Glutamatergic neuron (in vitro differentiated cells): ENCODE measurements at places on chromosomes 1 and 21.

DNA sequence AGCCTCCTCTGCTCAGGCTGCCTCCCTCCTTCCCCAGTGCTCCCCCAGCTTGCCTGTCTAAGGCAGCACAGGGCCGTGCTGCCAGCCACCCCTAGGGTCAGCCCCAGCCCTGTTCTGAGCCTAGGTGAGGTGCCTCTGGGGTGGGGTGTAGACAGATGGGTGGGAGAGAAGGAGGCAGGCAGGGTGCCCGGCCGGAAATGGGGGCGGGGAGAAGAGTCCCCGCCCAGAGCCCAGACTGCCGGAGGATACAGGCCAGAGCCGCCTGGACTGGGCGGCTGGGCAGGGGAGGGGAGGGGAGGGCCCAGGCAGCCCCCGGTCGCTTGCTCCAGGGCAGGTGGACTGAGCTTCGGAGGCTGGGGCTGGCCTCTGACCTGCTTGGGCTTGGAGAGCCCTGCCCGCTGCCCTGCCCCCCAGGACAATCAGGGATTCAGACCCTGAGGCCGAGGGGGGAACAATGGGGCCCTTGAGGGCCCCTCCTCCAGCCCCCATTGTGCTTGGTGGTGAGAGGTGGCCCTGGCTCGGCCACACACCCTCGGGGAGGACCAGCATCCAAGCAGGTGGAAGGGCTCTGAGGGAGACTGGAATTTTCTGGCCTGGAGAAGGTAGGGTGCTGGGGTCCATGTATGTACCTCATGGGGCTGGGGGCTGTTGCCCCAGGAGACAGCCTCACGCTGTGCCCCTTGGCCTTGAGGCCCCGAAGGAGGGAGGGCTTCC lies at the start of gene GJC2:
Gene GJC2 (plus strand): TSS at position 525 of the 714 bp plus-strand sequence. CDS start 7,829 bp downstream, outside the sequence.
- DNase-seq: peak; percentile 26

DNA sequence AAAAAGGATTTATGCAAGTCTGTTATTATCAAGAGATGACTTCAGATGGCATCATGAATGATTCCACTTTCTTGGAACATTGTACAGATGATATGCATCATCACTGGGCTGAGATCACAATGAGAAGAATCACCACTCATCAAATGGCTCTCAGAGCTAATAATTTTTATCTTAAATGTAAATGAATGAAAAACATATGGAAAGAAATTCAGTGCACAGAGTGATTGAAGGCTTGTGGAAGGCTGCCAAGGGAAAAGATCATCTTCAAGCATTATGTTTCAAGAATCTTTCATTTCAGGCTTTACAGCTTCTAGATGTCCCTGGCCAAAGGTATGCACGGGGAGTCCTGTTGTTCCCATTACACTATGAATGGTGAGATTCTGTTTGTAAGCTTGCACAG lies 955.7 kb downstream of the TTLL7 start:
- no peak for DNase-seq

DNA sequence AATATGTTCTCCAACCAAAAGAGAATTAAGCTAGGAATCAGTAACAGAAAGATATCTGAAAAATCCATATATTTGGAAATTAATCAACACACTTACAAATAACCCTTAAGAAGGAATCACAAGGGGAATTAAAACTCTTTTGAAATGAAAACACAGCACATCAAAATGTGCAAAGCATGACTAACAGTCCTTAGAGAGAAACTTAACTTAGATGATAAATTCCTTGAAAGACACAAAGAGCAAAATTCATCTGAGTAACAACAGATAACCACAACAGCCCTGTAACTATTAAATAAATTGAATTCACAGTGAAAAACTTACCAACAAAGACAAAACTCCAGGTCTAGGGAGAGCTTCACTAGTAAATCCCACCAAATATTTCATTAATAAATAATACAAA lies 283.8 kb downstream of the SDCCAG8 start:
- no peak for DNase-seq

DNA sequence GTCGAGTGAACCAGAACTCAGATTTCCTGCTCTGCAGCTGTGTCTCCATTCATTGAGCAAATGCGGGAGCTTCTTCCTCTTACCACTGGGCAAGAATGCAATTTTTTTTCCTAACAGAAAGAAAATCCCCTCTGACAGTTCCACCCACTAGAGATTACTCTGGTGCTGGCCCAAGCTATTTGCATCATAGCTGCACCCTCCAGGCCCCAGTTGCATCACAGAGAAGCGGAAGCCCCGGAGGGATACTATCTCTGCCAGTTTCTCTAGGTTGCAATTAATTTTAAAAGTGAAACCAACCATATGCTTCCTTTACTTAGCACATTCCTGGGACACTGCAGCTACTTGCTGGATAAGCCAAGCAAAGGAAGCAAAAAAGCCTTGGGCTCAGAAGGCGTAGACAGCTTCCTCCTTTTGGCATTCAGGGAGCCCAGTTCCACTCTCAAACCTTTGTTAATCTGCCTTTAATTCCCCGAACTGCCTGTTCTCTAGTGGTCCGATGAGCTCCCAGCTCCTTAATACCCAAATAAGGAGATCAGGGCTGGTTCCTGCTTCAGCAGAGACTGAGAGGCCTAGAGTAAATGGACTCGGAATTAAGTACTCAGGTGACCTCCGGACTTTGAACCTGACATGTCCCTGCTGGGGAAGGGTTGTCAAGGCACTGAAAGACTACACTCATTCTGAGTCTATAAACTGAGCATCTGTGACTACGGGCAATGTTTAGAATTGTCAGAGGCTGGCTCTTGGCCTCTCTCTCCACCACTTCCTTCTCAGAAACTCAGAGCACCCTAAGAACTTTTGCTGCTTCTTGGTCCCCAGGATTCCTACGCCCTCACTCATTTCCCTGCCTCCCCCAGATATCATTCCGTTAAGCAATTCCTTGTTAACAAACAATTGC lies 72.5 kb upstream of the TNFSF18 start:
- no peak for DNase-seq

GRCh38 chr1:34713443-34713842 lies 41.4 kb upstream of the GJB5 start:
- no peak for DNase-seq

- DNase-seq: no peak
Observed at GRCh38 chr1:68347415-68347814, 102.3 kb downstream of the RPE65 start.

- DNase-seq: no peak
Observed at GRCh38 chr1:226787071-226787470, 48.0 kb upstream of the ITPKB start.

GRCh38 chr1:49060766-49061165 lies 284.1 kb upstream of the BEND5 start:
- no peak for DNase-seq

- DNase-seq: peak; percentile 62
Observed at GRCh38 chr1:53115403-53116306, 26.8 kb downstream of the SLC1A7 start.

DNA sequence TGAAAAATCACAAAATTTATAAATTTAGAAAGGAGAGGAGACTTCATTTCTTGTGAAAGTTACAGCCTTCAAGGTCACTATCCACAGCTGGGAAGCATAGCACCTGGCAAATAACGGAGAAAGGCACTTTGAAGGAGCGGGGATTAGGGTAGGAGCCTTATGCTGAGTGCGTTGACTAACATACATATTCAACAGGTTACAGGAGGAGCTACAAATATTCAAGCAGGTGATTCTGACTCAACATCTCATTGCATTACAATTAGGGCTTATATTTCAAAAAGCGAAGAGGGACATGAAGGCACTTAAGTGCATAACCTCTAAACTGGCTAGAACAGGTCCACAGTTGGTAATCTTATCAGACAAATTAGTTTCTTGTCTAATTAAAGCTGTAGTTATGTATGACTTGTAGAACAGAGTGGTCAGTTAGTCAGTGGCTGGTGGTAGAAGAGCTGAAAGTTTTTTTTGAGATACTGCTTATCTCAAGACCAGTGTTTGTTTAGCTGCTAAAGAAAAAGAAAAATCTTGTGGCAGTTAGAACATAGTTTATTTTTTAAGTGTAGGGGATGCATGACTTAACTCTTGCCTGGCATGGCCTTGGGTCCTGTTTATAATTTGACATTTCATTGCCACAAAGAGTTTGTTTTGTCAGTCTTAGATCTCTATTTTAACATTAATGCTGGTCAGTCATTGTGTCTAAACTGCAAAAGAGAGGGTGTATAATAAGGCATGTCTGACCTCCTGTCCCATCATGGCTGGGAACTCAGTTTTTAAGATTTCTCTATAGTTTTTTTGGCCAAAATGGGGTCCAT lies 311.5 kb downstream of the DUSP10 start:
- DNase-seq: no peak

GRCh38 chr1:88610687-88611086 lies 73.4 kb upstream of the PKN2 start:
- no peak for DNase-seq

- peak; percentile 81 for DNase-seq
Observed at GRCh38 chr1:159171254-159171687, at the start of gene CADM3. TSS of gene CADM3 (plus strand) at chr1:159171615. CDS start at chr1:159171766, 151 bp downstream.

DNA sequence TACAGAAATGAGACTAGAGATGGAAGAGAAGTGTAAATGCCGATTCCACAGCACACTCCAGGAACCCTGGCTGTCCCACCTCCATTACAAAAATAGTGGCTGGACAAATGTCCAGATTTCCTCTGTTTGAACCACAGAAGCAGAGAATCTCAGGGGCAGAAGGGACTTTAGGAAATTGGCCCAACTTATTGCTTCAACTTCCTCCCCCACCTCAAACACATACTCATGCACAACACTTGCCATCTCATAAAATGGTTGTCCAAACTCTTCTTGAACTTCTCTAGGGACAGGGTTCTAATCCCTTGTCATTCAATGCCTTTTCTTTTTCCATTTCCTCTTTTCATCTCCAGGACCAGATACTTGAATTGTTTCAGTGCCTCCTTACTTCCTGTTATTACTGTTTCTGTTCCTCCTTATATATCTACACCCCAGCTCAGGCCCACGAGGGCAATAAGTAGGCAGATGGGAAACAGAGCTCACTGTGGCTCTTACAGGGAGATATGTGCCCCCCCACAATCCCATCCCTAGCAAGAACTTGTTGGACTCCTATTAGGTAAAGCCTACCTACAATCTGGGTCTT lies 8.5 kb upstream of the B4GALT3 start:
- no peak for DNase-seq

DNA sequence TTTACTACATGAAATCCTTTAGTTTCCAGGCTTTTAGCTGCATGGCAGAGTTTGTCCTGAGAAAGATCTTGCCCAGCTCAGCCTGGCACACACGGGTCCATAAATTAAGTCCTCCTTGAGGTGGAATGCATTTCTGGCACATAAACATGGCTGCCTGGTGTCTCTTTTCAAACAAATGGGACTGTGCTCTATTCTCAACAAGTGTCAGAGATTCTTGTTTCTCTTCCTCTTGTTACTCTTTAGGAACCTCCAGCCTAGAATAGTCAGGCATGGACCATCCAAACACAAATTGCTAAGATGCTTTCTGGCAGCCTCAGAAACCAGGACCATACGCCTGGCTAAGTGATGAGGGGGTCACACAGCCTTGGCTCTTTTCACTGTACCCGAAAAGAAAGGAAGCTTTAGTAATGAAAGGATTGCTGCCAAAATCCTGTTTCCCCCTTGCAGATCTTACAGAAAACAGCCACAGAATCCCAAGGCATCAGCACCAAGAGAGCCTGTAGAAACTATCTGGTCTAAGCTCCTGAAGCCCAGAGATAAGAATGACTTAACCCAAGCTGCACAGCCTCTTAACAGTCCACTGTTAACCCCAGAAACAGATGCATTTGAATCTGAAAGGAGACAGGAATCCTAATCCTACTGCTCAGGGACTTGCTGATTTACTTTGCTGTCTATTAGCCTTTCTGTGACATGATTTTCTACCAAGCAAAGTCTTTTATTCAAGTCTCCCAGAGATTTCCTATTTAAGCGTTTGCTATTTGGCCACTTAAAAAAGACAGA lies 31.9 kb upstream of the NRDC start:
- DNase-seq: no peak

DNA sequence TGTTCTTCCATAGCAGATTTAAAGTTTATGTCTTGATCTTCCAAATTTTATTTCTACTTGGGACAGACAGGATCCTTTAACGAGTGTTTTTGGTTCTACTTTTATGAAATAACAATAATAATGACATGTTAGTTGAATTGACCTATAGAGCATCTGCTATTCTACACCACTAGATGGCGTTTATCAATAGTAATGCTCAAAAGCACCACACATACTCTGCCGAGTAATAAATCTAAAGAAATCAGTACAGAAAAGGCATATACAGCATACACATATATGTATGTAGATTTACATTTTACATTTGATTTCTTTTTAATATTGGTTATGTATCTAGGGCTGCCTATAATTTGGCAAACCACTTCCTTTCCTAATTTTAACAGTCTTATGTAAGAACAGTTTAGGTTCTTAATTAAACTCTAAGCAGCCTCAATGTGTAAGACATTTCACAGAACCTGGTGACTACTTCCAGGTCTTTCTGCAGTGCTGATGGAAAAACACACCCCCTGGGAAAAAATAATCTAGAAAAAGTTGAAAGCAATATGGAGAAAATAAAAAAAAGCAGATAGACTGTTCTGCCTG lies 5.9 kb upstream of the SIPA1L2 start:
- DNase-seq: no peak

DNA sequence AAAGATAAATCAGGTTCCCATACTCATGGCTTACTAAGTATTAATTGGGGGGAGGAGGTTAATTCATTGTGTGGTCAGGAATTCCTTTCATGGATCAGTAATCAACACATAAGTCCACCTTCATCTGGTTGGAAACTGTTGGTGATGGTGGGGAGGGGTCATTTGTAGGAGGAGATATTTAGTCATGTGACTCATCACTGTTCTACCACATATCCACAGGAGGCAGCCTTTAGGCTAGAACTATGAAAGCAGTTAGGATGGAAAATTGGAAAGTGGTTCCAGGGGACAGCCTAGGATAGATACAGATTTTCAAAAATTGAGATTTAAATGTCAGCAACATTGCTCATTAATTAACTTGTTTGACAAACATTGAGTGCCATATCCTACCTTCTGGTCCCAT lies 122.8 kb upstream of the PAXBP1 start:
- no peak for DNase-seq

GRCh38 chr1:245807306-245807705 lies 652.5 kb downstream of the KIF26B start:
- no peak for DNase-seq

DNA sequence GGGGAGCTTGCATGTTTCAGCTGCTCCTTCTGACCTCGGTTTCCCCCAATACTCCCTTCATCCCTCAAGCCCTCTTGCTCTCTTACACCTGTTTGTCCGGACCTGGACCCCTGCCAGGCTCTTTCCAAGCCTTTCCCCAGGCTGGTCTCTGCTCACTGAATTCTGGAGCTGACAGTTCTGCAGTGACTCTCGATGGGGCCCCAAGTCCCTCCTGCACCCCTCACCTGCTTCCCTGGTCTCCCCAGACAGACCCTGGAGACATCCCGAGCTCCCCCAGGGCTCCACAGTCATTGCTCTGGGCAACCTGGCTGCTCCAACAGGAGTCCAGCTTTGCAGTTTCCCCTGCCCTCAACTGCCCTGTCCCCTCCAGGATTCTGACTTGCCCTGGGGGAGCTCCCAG lies 198.6 kb downstream of the GRIK3 start:
- DNase-seq: no peak

DNA sequence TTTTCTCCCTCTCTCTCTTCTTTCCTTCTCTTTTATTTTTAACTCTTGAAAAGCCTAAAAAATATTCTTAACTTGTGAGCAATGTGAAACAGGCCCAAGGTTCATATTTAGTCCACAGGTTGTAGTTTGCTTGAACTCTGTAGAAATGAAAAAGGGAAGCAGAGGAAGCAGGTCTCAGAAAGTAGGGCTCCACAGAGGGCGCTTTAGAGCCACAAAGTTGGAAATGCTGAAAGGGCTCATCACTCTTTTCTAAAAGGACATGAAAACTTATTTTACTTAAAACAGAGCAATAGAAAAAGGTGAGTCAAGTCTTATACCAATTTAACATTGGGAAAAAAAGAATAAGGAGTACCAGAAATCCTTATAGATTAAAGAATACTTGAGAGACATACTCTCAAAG lies 247.0 kb downstream of the USP25 start:
- DNase-seq: no peak
